Stimulated activated CD4-positive, alpha-beta T cell treated with anti-CD3 and anti-CD28 coated beads, Interleukin-15, amount 100 ng/mL, for 1 hour (primary cell): ENCODE measurements at places on chromosomes 7 and 10.

- DNase-seq = peak; percentile 16
Observed at GRCh38 chr10:98425511-98426352, 10.8 kb upstream of the PYROXD2 start.

DNA sequence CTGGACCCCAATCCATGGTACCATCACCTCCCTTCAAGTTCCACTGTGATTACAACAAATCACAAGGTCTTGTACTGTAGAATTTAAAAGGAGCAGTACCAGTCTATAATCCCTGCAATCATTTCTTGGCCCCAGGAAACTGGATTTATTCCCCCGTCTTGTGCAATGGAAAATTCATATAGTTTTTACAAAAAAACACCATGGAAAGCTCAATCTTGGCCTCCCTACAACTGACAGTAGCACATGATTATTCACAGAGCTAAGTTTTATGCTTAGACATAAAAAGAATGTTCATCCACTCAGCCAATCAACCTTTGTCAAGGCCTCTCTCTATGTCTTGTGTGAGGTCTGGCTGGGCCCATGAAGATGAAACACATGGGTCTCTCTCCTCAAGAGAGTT lies 10.2 kb downstream of the DGKI start:
- DNase-seq = no peak

DNA sequence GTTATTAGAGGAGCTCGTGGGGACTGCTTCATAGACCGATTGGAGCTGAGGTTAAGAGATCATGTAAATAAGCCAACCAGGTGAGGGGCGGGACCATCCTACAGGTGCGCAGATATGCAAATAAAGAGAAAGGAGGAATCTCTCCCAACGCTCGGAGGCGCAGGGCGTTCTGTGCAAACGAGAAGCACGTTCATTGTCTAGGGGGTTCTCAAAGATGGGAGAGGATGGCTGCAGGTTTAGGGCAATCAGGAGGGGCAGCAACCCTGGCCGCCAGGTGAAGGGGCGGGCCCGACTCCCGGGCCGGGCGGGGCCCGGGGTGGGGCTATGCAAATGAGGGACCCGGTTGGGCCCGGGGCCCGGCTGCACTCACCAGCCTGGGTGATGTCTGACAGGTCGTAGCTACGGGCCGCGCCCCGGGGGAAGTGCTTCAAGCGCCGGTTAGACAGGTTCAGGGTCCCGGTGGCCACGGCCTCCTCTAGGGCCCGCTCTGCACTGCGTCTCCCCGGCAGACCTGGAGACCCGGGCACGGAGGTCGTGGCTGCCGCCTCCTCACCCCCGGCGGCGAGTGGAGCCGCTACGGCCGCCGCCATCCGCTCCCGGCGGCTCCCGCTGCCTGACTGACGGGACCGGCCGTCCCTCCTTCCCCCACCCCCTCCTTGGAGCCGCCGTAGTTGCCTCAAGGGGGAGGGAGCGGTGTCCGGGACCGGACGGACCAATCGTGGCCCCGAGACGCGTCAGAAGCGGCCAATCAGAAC lies at the start of gene LRCH4:
Gene LRCH4, minus strand, starts transcription at position 619 of the 755 bp plus-strand sequence. Its CDS starts 29 bp downstream, at position 590.
- DNase-seq = peak; percentile 45

GRCh38 chr10:76645341-76645740 lies 992.3 kb downstream of the KCNMA1 start:
- no peak for DNase-seq

DNA sequence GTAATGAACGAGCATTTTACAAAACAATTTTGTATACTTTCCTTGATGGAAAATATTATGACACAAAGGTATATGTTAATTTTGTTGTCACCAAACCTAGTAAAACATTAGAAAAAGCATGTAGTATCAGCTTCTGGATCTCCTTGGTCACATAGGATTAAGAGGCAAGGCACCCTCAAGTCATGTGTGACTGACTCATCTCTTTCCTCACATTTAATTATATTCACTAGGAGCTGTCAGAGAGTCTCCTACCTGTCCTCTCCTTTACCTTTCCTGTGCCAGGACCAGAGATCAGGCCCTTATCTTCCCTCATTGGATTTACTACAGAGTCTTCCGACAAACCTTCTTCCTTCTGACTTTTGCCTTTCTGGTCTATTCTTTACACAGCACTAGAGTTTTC lies 111.3 kb upstream of the RPA3 start:
- DNase-seq = no peak
